ENCODE measurements at places on chromosomes 11 and 22.

GRCh38 chr11:30617762-30618161, 31.6 kb upstream of the MPPED2 start:
- no peak for DNase-seq

- DNase-seq, result no peak
Measured at GRCh38 chr22:43235445-43236409, 48.8 kb upstream of the TTLL12 start.

DNA sequence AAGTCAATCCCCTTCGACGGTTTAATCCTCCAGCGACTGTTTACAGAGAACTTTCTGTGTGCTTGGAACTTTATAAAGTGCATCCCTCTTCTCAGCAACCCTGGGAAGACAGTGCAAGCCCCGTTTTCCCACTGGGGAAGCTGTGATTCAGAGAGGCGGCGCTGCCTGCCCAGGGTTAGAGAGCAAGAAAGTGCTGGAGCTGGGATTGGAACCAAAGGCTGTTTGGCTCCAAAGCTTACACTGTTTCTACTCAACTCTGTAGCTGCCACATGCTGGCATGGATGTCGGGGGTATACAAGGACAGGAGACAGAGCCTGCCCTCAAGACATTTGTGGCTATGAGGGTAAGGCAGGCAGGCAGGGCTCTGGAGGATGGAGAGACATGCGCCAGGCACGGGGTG, 13.0 kb downstream of the FBLN1 start:
- no peak for DNase-seq

GRCh38 chr22:32818446-32819115, 17.1 kb downstream of the TIMP3 start:
- DNase-seq, result no peak

GRCh38 chr11:130787973-130788570, 128.2 kb downstream of the SNX19 start:
- DNase-seq, result no peak

GRCh38 chr11:57315491-57315890, 9.3 kb downstream of the TNKS1BP1 start:
- no peak for DNase-seq

DNA sequence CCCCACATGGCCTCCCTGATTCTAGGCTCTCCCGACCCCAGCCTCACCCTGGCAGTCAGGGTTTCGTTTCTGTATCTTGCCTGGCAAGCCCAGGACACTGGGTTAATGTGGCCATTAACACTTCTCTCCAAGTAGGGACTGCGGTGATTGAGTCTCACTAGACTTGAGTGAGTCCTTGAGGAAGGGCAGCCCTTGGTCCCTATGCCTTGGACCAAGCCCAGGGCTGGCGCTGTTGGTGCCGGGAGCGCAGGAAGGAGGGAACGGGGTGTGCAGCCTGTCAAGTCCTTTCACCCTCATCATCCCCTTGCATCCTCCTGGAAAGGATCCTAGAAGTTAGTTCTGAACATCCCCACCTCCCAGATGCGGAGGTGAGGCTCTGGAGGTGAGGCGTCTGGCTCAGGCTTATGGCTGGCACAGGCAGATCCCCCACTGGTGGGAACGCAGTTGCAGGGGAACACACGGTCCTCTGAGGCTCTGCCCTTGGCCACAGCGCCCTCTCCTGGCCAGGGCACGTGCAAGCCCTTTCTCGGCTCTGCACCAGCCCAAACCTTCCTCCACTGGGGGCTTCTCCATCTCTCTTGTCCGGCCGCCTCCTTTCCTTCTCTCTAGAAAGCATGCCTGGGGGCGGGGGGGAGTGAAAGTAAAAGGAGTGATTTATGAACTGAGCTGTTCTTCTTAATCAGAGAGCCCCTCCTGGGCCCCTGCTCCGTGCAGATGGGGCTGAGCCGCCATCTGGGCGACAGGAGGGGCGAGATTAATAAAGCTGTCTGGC, 56.7 kb downstream of the TP53I11 start:
- DNase-seq, result peak; percentile 60

GRCh38 chr11:123564221-123564620, 90.2 kb downstream of the SCN3B start:
- no peak for DNase-seq

- no peak for DNase-seq
Measured at GRCh38 chr11:60890696-60891095, 15.7 kb downstream of the PRPF19 start.

- DNase-seq, result no peak
Measured at GRCh38 chr11:117218133-117218915, 13.5 kb downstream of the PCSK7 start.

DNA sequence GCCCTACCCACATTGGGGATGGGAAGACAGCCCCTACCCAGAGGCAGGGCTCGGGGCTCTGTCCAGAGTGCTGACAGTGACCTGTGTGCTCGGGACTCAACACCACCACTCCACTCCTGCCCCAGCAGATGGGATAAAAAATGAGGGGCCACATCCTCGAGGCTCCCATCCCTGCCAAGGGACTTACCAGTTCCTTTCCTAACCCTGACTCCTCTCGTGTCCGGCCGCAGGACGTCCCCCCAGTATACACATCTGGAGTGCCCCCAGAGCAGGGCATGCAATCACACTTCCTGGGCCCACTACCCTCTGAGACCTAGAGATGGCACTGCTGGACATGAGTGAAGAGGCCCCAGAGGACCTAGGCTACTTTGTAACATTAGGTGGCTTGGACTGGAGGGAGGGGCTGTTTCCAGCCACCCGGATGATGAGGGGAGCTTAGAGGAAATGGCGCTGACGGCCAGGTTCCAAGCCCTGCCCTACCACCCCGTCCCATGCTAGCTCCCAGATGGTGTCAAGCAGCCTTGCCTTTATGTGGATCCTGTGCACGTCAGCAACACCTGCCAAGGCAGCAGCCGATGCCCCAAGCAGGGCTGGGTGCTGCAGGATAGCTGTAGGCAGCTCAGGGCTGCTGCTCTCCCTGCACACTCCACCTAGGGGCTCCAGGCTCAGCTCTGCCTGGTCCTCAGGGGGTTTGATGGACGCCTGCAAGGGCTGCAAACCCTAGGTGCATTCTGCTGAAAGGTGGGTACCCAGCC, 86.6 kb downstream of the DGCR2 start:
- no peak for DNase-seq

- DNase-seq, result no peak
Measured at GRCh38 chr22:22866381-22867111, 21.1 kb upstream of the IGLL5 start.
